ENCODE measurements at places on chromosomes 12 and 14.

DNA sequence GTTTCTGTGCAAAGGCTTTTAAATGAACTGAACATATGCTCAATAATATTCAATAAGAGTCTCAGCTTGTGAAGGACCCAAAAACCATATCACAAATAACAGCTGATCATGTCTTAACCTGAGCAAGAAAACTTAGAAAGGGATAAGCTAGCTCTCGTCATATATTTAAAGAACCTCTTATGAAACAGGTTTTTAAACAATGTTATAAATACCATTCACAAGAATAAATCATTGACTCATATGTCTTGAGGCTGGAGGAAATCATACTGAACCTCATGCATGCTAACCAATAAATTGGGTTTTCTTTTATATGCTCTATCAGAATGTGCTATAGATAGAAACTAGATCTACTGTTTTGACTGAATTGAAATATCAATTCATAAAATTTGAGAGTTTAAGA lies 426.9 kb downstream of the NOVA1 start:
- no peak for DNase-seq

DNA sequence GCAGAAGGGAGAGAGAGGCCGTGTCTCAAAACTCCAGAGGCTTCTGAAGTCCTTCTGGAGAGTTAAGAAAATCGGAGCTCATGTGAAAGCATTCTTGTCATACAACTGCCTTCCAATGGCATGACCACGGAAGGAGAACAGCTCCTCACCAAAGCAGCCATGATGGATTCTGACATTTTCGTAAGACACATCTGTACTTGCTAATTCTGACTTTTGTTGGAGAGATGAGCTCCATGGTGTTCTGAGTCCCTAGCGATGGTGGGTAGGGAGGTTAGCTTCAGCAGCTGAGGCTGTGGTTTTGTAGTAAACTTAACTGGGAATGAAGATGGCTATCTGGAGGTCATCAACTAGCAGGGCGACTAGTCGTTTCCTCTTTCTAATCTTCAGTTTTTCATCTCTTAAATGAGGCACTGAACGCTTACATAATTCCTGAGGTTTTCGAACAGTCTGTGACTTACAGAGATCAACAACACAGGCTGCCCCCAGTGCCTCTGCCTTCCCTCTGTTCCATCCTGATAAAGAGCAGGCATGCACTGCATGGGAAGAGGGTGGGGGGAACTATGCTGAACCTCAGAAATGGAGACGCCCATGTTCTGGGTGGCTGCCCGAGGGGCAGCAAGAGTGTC lies 28.6 kb upstream of the DICER1 start:
- no peak for DNase-seq

- DNase-seq = no peak
Observed at GRCh38 chr14:104285508-104285840, 147.1 kb downstream of the KIF26A start.

DNA sequence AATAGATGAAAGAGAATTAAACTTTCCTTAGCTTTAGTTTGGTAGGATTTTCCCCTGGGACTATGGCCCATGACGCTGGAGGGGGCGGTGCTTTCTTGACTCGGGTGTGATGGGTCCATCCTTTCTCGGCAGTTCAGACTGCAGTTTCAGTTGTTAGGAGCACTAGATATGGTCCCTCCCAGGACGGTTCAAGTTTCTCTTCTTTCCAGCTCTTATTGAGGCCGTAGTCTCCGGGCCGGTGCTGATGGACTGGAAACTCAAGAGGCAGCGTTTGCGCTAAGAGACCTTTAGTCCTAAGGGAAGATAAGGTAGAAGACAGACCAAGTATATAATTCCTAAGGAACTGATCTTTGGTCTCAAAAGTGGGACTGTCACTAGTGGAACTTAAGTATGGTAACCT lies 111.2 kb downstream of the RIN3 start:
- DNase-seq = no peak

- no peak for DNase-seq
Observed at GRCh38 chr12:127729381-127729780, 537.6 kb upstream of the TMEM132C start.

- DNase-seq = peak; percentile 0
Observed at GRCh38 chr12:15856097-15856982, 25.8 kb upstream of the STRAP start.

DNA sequence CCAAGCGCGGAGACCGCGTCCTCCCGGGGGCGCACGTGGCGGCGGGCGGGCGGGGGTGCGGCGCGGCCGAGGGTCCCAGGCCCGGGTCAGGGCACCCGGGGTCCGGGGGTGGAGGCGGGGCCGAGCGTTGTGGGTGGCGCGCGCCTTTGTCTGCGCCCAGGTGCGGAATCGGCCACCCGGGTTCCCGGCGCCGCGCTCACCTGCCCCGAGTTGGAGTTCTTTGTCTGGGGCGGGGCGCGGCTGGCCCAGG lies 50.1 kb downstream of the LRCOL1 start:
- no peak for DNase-seq

DNA sequence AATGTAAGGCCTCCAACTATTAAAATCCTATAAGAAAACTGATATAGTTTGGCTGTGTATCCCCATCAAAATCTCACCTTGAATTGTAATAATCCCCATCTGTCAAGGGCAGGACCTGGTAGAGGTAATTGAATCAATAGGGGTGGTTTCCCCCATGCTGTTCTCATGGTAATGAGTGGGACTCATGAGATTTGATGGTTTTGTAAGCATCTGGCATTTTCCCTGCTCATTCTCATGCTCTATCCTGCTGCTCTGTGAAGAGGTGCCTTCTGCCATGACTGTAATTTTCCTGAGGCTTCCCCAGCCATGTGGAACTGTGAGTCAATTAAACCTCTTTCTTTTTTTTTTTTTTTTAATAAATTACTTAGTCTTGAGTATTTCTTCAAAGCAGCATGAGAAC lies 31.9 kb downstream of the TSPAN19 start:
- no peak for DNase-seq

GRCh38 chr12:23446746-23447145 lies 502.7 kb downstream of the SOX5 start:
- DNase-seq = no peak

- no peak for DNase-seq
Observed at GRCh38 chr14:30603402-30603801, 18.7 kb upstream of the SCFD1 start.

GRCh38 chr12:120490325-120490724 lies 5.6 kb upstream of the DYNLL1 start:
- no peak for DNase-seq

DNA sequence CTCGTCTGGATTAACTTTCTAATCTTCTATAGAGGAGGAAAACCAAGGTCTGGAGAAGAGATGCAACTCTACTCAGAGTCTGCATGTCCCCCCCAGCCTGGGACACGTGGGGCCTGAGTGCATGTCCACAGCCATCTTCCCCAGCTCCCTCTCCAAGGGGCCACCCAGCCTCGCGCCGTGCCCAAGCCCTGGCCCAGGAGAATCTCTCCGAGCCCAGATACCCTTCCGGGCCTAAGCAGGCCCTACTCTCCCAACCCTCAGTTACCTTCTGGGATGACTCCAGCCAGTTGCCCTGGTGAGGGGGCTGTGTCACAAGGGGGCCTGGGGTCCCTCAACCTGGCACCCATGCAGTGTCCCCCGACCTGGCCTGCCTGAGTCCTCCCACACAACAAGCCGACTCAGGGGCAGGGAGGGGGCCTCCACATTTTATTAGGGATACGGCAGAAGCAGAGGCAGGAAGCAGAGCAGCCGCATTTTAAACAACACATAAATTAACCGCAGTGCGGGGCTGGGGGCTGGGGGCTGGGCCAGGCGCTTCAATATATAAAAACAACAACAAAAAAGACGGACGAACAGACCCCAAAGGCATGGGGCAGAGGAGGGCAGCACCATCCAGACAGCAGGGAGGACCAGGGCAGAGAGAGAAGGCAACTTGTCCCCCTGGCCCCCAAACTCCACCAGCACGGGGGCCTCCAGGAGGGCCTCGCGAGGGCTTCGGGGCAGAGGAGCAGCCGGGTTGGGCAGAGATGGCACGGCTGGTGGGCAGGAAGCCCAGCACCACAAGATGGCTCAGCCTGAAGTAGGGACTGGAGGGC lies 37.3 kb downstream of the NCKAP5L start:
- DNase-seq = no peak

DNA sequence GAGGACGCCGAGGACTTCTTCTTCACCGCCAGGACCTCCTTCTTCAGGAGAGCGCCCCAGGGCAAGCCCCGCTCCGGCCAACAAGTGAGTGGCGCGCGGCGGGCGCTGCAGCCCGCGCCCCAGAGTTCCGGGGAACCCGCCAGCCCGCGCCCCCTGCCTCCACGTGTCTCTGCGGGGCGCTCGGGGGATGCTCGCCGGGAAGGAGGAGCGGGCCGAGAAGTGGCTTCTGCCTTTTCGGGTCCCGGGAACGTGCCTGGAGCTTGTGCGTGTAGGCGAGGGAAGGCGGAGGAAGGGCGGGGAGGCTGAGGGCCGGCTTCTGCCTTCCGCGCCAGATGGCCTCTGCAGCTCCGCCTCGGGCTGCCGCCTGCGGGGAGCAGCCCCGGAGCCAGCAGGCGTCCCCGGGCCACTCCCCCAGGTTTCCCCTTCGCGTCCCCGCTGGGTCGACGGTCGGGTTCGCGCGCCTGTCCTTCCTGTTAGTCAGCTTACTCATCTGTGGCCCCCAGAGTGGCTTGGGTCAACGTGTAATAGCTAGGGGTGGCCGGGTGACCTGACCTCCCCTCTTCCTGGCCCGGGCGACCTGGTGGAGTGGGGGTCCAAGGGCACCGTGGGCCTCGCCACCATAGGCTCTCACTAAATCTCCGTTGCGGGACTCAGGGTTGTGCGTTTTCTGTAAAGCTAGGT lies 505 bp downstream of the RASSF3 start:
- peak; percentile 77 for DNase-seq

DNA sequence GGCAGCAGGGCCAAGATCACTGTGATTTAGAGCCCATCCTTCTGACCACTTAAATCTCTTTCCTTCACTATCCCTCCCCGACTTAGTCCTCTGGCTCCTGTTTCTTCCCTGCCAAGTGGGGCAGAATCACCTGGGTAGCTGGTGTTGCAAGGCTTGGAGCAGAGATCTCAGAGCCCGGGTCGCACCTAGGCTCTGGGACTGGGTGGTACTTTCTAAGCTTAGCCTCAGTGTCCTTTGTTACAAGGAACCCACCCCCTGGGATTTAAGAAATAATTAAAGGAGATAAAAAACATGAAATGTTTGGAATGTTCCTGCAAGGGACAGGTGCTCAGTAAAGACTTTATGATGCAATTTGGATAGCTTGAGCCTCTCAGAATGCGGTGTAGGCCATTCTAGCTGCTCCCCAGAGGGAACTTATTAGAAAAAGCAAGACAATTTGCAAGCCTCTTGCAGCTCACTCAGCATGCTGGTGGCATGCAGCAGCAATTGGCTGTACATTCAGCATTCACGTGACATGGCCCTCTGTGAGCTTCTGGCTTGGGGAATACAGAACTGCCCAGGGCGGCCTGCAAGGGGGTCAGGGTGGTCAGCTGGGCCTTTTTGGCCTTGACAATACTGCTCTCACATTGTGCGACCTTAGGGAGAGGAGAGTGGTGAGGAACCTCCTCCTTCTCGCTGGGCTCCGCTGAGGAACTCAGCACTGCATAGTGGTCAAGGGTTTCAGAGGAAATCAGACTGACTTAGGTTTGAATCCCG lies 16.8 kb downstream of the C14orf132 start:
- no peak for DNase-seq

GRCh38 chr12:82479511-82479910 lies 121.2 kb downstream of the METTL25 start:
- DNase-seq = no peak

- no peak for DNase-seq
Observed at GRCh38 chr12:116852303-116852702, 28.9 kb downstream of the HRK start.

DNA sequence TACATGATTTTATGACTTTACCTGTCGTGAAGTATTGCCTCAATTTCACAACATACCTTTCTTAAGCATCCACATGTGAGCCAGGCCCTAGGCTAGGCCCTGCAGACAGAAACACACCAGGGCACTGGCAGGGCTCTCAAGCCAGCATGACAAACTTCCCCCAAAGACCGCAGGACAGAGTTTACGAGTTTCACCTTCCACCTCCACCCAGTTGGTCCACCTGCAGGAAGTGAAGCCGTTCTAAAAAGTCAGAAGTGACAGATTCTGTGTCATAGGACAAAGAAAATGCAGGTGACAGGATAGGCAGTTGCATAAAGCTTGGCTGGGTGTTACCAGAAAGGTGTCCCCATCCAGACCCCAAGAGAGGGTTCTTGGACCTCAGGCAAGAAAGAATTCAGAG lies 382.3 kb downstream of the PCNX1 start:
- peak; percentile 2 for DNase-seq

GRCh38 chr12:92356425-92356824 lies 210.8 kb upstream of the BTG1 start:
- DNase-seq = no peak

GRCh38 chr12:66428261-66428660 lies 126.0 kb downstream of the HELB start:
- no peak for DNase-seq

GRCh38 chr12:4555804-4556203 lies 6.2 kb upstream of the DYRK4 start:
- no peak for DNase-seq

DNA sequence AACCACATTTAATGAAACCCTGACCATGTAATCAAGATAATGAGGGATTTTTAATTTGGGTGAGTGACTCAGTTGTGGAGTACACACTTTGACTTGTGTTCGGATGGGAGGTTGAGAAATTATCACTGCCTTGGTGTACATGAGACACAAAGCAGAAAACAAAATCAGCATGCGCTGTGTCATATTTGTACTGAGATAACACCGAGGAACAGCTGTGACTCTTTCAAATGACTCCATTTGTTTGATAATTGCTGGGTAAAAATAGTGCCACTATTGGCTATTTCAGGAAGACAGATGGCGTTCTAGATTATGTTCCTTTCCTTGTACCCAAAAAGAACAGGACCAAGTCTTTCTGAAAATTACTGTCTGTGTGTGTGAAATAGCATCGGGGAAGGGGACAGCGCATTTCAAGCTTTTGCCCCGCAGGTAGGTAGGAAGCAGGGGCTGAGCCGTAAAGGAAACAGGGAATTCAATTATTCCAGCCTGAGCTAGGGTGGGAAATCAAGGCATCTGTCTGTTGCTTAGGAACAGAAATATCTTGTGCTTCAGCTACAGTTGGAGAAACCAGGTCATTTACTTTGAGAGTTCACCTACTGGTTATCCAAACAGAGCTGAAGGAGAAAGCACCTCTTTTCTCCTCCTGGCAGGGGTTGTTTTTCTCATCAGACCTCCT lies 114.3 kb downstream of the SNAPC1 start:
- no peak for DNase-seq

DNA sequence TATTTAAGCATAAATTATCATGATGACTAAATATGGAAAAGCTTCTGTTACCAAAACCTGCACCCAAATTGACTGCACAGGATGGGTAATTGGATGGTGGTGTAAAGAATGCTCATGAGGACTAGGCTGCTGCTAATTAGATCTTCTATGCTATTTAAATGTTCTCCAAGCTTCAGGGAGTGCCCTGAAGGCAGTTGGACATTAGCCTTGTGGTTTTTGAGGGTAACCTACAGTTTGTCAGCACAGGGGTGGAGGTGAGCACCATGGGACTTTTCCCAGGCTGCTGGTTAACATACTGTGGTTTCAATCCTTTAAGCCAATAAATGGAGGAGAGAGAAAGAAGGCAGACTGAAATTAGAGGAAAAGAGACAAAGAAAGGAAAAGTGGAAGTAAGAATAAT lies 145.0 kb downstream of the WIF1 start:
- DNase-seq = no peak
